ENCODE measurements at places on chromosomes 2 and 18. TPM values are rescaled to one million over a fixed set of nuclear protein-coding genes. Genes with fewer than 3 reads are reported as not detected.

The SPP2 gene
- not detected for total RNA-seq

The EML6 gene
- 2.6 TPM for total RNA-seq

The RAD51AP2 gene
- total RNA-seq, result not detected

The RAB17 gene
- 38.9 TPM for total RNA-seq

The MEP1B gene
- not detected for total RNA-seq

The CNTNAP5 gene
- 0.26 TPM for total RNA-seq

The PRKAG3 gene
- not detected for total RNA-seq

The ALK gene
- total RNA-seq, result 0.26 TPM

The FN1 gene
- 53.7 TPM for total RNA-seq

The RAB12 gene
- 18.9 TPM for total RNA-seq

The MOGAT1 gene
- total RNA-seq, result 1.8 TPM

The HJURP gene
- total RNA-seq, result 3.6 TPM

The TCF23 gene
- 0.66 TPM for total RNA-seq

The B3GNT7 gene
- 22.1 TPM for total RNA-seq
